ENCODE measurements at places on chromosomes 2 and 18.

- no peak for DNase-seq
Observed at GRCh38 chr2:85889627-85890281, 964 bp upstream of the ST3GAL5 start.

- no peak for DNase-seq
Observed at GRCh38 chr2:172227719-172228118, 125.0 kb upstream of the DLX2 start.

- no peak for DNase-seq
Observed at GRCh38 chr18:63303547-63303946, 16.0 kb downstream of the BCL2 start.

DNA sequence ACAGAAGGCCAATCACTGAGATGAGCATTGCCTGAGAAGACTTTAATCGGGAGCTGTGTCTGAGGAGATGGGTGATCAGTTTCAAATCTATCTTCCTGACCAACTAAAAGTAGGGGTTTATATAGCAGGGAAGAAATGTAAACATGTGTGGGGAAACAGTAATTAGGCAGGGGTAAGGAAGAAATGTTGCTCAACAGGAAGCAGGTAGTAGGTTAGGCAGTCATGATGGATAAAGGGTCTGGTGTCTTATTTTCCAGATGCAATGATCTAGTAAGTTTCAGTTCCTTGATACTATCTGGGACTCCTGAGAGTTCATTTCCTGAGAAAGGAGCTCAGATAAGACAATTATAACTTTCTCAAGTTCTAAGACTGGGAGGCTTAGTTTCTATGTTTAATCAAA, 33.8 kb upstream of the DNAJC10 start:
- no peak for DNase-seq

GRCh38 chr18:55585065-55585919, 2.7 kb downstream of the TCF4 start:
- DNase-seq = no peak

DNA sequence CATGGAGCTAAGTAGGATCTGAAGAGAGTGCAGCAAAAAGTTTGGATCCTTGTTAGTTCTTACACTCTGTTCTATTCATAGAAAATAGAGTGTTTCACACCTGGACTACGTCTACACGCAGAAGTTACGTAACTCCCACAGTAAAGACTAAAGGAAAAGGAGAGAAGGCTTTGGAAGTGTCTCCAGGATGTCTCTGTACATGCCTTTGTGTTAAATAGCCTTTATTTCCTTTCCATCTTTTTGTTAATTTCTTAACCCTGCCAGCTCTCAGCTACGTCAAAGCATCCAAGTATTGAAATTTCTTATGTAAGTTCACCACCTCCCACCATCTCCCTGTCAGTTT, 8.4 kb downstream of the DTNB start:
- DNase-seq = no peak

DNA sequence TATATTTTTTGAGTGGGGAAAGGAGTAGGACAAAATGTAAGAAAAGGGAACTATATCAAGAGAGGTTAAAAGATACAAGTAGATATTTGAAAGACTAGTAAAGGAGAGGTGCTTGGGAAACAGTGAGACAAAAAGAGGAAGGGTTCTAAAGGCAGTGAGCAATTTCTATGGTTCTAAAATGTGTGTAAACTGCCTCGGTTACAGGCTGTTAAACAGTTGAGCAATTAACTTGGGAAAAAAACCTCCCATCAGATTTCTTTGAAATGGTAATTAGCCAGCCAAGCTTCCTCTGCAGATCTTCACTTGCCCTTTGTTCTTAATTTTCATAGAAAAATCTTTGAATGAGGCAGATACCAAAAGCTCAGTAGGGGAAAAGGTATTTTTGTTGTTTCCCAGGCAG, 238.7 kb upstream of the KCNH7 start:
- no peak for DNase-seq
